ENCODE measurements at places on chromosomes 5 and 9.
A peak's percentile ranks its signal among the peaks of the same experiment; 100 is the strongest.

- no peak for DNase-seq
Measured at GRCh38 chr5:172594867-172595466, 46.1 kb upstream of the NEURL1B start.

- DNase-seq = no peak
Measured at GRCh38 chr9:84001621-84002020, 21.0 kb downstream of the RMI1 start.

GRCh38 chr5:443239-444151, 519 bp downstream of the EXOC3 start:
- peak; percentile 73 for DNase-seq

DNA sequence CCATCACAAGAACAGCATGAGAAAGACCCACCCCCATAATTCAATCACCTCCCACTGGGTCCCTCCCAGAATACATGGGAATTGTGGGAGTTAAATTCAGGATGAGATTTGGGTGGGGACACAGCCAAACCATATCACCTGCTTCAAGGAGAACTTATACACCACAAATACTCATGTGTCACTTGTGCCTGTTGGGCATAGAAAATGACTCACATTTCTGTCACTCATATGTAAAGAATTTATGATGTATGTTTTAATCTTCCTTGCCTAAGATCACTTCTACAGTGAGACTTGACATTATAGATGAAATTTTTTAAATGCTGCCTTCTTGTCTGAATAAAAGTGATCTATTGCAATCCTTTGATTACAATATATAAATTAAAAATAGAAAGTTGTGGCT, 23.0 kb upstream of the PRDM6 start:
- DNase-seq = no peak

- no peak for DNase-seq
Measured at GRCh38 chr9:122029898-122030297, 63.2 kb downstream of the TTLL11 start.

GRCh38 chr5:178768371-178769260, 38.2 kb upstream of the ZNF354A start:
- DNase-seq = no peak

DNA sequence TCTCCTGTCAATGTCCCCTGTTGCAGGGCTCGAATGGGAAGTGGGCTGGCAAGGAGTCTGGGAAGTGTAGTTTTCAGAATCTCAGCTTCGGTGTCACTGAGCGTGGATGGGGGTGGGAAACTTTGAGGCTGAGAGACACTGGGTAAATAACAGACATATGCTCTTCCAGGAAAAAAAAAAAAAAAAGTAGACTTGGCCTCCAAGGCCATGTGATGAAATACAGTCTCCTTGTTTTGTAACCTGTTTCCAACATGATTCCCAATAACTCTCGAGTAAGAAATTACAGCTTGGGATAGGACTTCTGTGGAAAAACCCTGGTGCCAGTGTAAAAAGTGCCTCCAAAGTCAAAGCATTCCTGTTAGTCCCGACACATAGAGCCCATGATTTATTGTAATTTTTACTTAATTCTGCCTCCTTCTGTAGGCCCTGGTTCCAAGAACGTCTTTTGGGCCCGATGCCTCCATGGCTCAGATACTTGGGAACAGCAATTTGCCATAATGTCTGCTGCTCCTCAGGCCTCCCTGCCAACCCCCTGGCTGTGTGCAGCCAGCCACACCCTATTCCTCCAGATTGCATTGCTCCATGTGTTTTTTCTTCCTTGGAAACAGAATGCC, 119.5 kb upstream of the TNC start:
- DNase-seq = no peak

DNA sequence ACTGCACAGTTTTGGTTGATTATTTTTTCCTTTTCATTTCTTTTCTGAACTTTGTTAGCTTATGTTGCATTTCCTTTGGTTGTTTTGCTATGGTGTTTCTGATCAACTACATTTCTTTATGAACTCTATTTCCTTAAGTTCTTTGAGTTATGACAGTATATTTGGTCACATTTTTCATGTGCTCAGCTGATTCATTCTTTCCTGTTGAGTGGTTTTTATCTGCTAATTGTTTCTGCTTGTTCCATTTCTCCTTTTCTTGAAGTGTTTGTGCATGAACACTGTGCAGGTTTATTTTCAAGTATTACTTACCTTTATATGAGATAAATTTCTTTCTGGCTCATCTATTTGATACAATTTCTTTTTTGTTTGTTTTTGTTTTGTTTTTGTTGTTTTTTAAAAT, 50.9 kb upstream of the MACIR start:
- DNase-seq = no peak

- no peak for DNase-seq
Measured at GRCh38 chr9:125589287-125589686, 117.7 kb downstream of the MAPKAP1 start.

DNA sequence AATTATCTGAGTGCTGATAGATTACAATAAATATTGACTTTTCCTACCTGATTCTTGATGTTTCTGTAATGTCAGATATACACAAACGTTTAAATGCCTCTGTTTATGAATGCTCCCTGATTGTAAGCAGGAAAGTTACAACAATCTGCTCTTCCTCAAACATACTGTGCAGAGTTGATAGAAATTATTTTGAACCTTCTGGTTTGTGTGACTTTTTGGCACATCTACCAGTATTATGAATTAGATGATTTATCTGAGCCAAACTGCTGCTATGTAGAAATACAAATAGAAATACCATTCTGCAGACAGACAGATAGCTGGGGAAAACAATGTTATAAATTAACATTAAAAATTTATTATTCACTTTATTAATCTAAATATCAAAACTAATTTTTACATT, 113.0 kb downstream of the SLF1 start:
- no peak for DNase-seq

- DNase-seq = no peak
Measured at GRCh38 chr5:53884417-53884816, 324.0 kb downstream of the NDUFS4 start.

DNA sequence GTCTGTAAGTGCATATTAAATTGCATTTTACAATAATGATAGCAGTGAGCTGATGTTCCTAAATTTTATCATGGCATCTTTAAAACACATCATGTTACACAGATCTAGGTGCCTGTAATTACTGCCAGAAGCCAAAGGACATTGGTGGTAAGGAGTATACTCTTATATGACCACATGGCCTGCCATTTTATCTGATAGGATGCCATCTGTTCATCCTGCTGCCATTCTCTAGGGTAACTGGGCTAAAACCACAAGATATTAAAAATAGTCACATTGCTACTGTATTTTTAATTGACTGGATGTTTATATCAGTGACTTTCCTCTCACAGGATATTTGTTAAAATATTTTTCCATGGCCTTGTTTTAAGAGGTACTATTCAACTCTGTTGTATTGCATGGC, 53.1 kb downstream of the HCN1 start:
- DNase-seq = no peak

DNA sequence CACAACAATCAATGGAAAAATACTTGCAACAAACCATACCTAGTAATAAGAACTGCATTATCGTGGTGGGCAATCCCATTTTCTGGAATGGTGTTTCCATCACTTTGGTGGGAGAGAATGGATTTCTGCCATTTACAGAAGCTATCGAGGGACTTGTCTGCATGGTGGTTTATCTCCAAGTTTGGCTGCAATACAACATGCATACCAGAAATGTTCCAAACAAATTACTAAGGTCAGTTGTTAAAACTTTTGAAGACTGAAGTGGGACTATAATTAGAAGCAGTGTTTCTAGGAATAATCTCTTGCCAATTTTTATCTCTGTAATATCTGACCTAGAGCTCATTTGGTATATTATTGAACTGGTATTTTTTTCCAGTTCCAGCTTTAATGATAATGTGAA, 30.3 kb downstream of the ADAMTS6 start:
- no peak for DNase-seq

- DNase-seq = no peak
Measured at GRCh38 chr9:3446313-3446712, 79.5 kb downstream of the RFX3 start.

DNA sequence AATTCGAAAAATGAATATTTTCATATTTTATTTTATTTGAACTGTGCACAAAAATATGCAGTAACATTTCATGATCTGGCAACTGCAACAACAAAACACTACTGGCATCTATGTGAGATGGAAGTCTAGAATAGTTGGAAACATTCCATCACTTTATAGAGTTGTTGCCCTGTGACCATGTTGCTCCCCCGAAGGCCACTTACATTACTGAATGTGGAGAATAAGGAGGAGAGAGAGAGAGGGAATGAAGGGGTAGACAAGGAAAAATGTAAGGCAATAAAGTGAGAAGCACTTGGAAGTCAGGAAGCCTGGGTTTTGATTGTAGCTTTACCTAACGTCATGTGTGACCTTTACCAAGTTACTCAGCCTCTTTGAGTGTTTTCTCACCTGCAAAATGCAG, 437.2 kb upstream of the EDIL3 start:
- DNase-seq = no peak

DNA sequence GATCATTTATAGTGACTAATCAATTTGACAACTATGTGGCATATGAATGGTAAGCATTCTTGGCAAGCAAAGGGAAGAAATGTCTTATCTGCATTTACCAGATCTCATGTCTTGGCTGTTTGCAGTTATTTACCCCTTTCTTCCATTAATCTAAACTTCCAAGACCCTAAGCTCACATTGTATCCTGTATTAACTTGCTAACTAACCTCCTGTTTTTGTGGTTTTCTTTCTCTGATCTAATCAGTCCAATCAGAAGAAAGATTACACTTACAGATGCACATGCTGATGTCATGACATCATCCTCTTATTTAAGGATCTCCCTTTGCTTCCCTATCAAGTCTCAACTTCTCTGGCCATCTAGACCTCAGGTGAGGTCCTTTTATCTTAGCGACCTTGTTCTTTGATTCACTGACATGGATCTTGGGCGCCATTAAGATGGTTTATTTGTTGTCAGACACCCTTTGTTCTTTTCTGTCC, 95.5 kb downstream of the F2RL2 start:
- DNase-seq = no peak

- DNase-seq = no peak
Measured at GRCh38 chr9:113868501-113868900, 7.6 kb upstream of the ZNF618 start.

GRCh38 chr5:71830681-71831539, 111.8 kb downstream of the CARTPT start:
- DNase-seq = peak; percentile 85

GRCh38 chr9:29793970-29794369, 2220.7 kb upstream of the C9orf72 start:
- no peak for DNase-seq

GRCh38 chr9:128153060-128153946, 4.0 kb downstream of the LCN2 start:
- no peak for DNase-seq

GRCh38 chr9:121272401-121272948, 4.5 kb downstream of the GSN start:
- no peak for DNase-seq

GRCh38 chr5:159826351-159827214, 89.7 kb upstream of the ADRA1B start:
- peak; percentile 4 for DNase-seq

GRCh38 chr9:87395804-87396479, 101.7 kb upstream of the DAPK1 start:
- no peak for DNase-seq

DNA sequence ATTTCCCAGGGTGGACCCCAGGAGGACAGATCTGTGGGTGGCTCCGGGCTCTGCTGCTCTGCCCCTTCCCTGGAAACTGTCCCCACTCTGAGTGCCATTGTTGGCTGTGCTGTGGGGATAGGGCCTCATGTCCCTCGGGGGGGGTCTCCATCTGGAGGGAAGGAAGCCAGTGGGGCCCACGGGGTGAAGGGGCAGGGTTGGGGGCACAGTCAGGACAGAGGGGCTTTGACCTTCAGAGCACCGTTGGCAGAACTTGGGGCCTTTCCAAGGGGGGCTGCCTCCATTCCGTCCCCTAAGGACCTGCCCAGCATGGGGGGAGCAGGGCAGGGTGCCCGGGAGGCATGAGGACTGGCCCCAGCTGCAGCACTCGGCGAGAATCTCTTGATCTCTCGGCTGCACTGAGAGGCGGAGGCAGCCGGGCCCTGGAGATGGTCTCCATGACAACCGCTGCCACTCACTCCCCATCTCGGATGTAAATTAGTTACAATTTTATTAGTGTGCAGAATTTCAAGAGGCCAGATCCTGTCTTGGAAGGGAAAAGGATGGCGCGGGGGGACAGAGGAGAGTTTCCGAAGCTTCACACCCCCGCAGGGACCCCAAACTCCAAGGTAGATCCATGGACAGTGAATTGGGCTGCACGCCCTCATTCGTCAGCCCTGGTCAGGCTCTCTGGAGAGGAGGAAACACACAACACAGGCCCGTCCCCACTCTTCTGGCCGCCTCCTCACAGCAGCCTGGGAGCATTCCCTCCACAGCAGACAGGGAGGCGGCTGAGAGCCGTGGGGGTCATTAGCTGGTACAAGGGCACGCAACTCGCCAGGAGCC, 216.2 kb upstream of the IER5L start:
- DNase-seq = peak; percentile 17

DNA sequence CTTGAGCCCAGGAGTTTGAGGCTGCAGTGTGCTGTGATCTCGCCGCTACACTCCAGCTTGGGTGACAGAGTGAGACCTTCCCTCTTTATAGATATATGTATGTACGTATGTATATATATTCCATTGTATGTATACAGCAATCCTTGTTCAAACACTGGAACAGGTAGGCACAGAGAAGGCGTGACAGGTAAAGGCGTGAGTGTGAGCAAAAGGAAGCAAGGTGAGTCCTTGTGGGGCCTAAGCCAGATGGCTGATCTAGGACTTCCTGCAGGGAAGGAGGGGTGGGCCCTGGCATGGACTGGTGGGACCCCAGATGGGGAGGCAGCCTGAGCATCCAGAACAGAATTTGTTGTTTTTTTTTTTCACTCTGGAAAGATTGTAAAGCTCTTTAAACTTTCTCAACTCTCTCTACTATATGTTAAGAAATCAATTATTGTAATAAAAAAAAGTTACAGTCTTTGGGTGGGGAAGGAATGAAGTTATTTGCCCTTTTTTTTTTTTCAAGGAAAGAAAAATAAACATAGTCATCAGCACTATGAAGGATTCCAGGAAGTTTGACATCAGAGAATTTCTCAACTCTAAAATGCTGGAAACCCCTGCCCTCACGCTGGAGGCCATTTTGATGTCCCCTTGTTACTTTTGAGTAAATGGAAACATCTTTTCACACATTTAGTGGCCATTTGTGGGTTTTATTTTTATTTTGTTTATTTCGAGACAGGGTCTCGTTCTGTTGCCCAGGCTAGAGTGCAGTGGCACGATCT, 38.9 kb upstream of the STXBP1 start:
- peak; percentile 29 for DNase-seq

DNA sequence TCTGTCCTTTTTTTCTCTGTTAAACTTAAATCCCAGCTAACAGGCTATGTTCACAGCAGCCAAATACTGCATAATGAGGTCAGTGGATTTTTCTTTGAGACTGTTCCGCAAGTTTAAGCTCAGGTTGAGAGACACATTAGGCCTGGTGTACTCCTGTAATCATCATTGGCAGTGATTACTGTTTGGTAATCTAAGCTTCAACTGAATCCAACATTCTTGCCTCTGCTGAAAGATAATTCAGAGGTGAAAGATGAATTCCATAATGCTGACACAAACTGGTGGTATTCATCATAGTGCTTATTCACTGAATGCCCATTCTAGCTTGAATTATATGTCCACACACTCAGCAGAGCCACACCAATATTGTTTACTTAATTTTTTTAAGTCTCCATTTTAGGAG, 108.5 kb downstream of the NFIB start:
- DNase-seq = no peak

Data from NCI-H345 (cell line).